ENCODE measurements at places on chromosomes 1 and 21.

- DNase-seq = no peak
Measured at GRCh38 chr1:85047472-85048295, 616 bp downstream of the MCOLN3 start.

- peak; percentile 17 for DNase-seq
Measured at GRCh38 chr1:15687446-15687845, 3.3 kb downstream of the PLEKHM2 start.

GRCh38 chr1:191414981-191415640 lies 743.2 kb upstream of the RGS18 start:
- no peak for DNase-seq

DNA sequence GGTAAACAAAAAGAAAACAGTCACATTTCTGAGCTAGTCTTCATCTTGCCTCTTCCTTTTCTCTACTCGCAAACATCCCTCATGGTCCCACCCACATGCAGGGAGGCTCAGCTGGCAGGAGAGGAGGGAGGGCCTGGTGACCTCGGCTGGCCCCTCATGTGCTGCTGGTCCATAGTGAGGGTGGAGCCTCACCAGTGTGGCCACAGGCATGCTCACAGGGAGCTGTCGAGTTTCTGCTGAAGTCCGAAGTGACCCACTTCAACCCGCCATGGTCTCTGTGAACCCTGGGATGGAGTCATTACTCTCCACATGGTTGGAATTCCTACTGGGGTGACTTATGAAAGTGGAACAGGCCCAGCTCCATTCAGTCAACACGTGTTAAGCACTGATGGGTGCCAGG lies 253.4 kb downstream of the RHOU start:
- DNase-seq = peak; percentile 37

- DNase-seq = no peak
Measured at GRCh38 chr1:210949489-210949888, 184.5 kb downstream of the KCNH1 start.

GRCh38 chr1:209454340-209454994 lies 129.0 kb upstream of the CAMK1G start:
- no peak for DNase-seq

DNA sequence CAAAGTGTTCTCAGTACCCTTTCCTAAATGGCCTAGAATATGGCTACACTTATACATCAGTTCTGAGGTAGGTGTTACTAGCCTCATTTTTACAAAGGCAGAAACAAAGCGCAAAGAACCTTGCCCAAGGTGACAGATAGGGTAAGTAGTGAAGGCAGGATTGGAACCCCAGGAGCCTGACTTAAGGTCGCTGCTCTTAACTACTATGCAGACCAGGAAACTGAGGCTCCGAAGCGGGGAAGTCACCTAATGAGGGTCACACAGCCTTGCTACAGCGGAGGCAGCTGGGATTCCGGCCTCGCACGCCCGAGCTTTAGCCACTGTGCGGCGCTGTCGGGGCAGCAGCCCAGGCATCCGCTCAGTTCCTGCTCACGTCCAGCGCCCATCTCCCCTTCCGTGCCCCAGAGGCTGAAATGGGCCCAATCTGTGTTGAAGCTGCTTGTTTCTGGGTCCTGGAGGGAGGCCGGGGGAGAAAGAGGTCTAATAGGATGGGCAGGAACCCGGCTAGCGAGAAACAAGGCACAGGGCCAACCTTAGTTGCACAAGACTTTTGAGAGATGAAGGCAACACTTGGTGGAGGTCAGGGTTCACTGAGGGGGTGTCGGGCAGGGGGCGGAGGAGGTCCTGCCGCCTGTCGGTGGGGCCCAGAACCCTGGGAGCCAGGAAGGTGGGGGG lies 1.4 kb upstream of the FOXD2 start:
- peak; percentile 75 for DNase-seq

DNA sequence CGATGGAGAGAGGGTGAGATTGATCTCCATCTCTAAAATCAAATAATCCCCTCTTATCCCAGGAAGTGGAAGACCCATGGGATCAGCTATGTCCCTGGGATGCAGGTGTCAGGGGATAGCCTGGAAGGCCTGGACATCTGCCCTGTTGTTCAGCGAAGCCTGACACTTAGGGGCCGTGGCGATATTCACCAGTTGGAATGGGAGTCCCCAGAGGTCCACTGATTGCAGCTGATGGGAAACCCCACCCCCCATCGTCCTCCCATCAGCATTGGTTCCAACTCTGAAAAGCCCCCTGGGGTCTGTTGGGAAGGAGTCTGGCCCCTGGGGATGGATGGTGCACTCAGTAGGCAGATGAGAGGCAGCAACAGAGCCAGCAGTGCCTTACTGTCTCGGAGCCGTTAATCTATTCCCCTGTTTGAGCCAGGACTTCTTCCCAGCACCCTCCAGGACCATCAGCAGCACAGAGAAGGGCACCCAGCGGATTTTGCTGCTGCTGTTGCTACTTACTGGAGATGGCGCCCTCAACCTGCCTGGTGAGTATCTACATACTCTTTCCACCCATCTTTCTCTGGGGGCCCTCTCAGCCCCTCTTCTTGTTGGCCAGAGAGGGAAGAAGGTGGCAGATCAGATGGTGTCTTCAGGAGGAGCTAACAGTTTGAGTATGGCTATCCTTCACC lies 13.4 kb downstream of the CATSPER4 start:
- no peak for DNase-seq

GRCh38 chr1:246128494-246129069 lies 378.5 kb downstream of the SMYD3 start:
- DNase-seq = no peak

DNA sequence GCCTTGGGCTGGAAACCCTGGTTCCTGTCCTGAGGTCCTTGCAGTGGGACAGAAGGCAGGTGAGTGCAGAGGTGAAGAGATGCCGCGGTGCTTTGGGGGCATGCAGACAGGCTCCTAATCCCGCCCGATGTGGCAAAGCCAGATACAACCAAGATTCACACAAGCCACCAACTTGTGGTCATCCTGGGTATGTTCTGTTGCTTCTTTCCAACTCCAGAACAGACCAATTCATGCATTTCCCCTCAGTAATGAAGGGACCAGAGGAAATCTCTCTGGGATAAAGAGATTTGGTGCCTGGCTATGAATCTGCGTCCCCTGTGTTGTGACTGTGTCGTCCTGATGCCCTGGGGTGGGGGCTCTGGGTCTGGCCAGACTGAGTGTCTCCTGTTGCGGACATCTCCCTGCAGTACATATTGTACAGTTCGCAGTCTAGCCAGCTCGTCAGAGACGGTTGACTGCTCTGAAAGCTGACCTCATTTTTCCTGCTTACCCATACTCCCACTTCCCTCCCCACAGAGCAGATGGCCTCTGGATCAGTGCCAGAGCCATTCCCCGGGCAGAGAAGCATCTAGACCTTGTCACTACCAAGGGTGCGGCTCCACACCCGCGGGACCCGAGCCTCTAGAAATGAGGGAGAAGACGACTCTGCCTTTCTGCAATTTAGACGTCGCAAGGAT lies 216.3 kb downstream of the KIF26B start:
- no peak for DNase-seq

DNA sequence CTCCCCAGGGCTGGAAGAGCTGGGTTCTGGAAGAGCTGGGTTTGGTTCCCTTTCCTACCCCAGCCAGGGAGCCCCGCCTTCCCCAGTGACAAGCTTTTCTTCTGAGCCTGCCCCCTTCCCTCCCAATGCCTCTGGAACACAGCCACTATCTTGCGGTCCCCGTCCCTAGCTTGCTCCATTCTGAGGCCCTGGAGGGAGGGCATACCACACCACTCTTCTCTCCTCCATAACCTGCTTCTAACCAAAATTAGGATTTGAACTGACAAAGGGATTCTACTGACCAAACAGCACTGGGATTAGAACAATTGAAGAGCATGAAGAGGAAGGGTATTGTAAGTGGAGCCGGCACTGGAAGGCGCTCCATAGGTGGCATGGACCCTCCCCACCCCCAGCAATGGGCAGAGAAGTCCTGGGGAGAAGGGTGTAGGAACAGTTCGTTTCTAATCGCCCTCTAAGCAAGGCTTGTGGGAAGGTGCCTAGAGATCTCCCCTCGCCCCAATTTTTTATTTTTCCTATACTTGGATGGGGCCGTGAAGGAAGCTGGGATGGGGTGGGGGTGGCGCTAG lies 690 bp downstream of the C1orf216 start:
- peak; percentile 66 for DNase-seq

- peak; percentile 59 for DNase-seq
Measured at GRCh38 chr1:89286549-89287180, 14.0 kb upstream of the GBP5 start.

- DNase-seq = no peak
Measured at GRCh38 chr1:236023926-236024565, 40.8 kb downstream of the NID1 start.

- no peak for DNase-seq
Measured at GRCh38 chr1:203043830-203044545, 17.7 kb downstream of the PPFIA4 start.

- peak; percentile 61 for DNase-seq
Measured at GRCh38 chr1:87151500-87152421, 176.9 kb upstream of the LMO4 start.

DNA sequence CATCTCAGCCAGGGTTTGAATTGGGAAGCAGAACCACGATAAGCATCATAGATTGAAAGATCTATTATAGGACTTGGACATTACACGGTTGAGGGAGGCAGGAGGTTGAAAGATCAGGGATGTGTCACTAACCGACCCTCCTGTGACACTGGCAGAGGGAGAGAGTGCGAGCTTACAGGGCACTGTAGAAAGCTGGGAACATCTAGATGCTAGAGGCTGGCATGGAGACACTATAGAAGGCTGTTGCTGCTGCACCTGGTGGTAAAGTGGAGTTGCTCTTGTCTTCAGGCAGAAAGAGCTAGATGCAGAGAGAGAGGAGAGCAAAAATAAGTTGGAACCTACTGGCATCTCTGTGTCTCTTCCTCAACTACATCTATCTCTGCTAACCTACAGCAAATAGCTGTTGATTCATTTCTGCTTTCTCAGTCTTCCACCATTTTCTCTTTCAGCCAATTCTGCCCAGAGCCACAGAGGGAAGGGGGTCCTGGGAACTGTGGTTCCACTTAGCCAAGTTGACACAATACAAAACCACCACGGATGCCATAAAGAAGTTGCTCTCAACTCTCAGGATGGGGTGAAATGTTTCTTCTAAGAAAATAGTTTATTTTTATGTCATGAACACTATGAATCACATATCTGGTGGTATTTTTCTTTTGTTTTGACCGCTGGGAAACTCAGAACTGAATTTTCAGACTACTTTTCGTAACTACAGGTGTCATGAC lies 155.9 kb downstream of the ZNF281 start:
- no peak for DNase-seq

DNA sequence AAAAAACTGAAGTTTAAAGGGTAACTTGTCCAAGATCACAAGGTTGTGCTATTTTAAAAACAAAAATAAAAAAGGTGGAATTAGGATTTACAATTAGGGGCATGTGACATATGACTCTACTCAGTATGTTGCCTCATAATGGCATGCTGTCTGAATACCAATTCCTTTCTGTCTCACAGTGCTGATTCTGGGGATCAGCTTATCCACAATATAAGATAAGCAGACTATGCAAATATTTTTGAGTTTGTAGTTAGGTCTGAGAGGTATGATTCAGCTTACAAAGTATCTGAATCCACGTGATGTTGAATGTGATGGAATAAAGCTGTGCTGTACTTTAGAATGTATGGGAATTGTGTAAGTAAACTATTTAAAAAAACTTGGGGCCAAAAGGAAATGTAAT lies 216.6 kb downstream of the HHIPL2 start:
- DNase-seq = no peak

GRCh38 chr1:43996733-43997115 lies 5.3 kb downstream of the CCDC24 start:
- no peak for DNase-seq

GRCh38 chr1:85450832-85451231 lies 14.1 kb downstream of the DDAH1 start:
- DNase-seq = no peak

- no peak for DNase-seq
Measured at GRCh38 chr21:34821717-34822116, 152.9 kb downstream of the CLIC6 start.

DNA sequence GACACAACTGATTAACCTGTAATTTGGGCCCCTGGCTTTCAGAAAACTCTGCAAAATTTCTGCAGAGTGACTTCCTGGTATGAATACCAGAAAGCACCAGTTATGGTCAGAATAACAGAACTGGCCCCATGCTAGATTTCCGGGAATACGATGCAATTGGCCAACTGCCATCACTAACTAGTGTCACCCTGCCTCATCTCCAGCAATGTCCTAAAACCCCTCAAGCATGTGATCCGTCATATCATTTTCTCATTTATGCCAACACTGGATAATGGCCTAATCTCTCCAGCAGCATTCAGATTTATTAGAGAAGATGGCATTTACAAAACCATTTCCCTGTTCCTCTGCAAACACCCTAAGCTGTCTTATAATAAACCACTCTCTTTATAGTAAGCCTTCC lies 15.4 kb downstream of the KAZN start:
- DNase-seq = peak; percentile 3

GRCh38 chr21:28867401-28867800 lies 125.3 kb downstream of the LTN1 start:
- DNase-seq = no peak

DNA sequence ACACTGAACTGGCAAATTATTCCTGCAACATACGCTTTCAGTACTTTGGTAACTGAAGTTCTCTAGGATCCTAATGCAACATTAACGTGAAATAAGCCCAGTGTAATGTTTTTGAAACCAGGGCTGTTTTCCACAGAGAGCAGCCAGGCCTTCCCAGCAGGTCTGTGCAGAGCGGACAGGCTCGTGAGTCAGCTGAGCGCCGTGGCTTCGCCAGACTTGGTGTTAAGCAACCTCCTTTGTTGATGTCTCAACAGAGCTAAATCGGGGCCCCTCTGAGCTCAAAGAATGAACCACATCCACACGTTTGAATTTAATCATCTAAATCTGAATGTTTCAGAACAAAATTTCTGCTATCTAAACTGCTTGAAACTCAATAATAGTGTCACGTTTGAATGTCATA lies 181.8 kb upstream of the FMN2 start:
- DNase-seq = peak; percentile 85
